NCI-H1048 (cell line): ENCODE measurements at places on chromosomes 2 and 18.

DNA sequence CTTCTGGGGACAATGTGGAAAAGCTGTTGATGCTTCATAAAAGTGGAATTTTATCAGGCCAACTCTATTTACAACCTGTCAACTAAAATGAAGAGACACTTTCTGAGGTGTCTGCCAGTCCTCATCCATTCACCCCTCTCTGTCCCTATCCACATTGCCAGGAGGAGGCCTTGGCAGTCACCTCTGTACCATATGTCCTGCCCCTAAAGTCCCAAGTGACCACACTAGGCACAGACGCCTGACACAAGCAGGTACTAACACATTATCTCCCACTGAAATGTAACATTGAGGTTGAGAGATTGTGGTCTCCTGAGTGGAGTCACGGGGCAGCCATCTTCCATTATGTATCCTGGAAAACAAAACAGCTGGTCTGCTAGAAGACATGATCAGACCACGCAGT is 71.4 kb downstream of the OSBPL1A start:
- no peak for DNase-seq

DNA sequence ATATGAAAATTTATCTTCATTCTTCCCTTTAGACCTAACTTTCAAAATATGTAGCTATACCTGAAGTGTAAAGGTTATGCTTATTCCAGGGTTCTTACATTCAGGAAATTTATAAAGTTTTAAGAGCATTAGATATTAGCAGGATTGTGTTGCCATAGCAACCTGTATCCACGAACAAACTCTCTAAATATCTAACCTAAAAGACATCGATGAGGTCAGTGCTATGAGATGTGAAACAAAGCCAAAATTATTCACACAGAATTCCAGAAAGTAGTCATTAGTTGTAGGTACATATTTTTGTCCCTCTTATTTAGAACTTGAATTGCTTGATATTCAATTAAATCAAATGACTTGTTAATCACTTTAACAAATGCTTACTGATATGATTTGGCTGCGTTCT is 705.3 kb downstream of the SOCS6 start:
- DNase-seq = no peak

DNA sequence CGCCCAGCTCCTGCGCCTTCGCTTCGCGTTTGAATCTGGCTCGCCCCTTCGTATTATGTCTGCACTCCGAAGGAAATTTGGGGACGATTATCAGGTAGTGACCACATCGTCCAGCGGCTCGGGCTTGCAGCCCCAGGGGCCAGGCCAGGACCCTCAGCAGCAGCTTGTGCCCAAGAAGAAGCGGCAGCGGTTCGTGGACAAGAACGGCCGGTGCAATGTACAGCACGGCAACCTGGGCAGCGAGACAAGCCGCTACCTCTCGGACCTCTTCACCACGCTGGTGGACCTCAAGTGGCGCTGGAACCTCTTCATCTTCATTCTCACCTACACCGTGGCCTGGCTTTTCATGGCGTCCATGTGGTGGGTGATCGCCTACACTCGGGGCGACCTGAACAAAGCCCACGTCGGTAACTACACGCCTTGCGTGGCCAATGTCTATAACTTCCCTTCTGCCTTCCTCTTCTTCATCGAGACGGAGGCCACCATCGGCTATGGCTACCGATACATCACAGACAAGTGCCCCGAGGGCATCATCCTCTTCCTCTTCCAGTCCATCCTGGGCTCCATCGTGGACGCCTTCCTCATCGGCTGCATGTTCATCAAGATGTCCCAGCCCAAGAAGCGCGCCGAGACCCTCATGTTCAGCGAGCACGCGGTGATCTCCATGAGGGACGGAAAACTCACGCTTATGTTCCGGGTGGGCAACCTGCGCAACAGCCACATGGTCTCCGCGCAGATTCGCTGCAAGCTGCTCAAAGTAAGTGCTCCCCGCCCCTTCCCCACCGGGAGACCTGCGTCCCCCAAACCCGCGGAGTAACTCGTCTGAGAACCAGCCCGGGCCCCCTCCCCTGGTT is 453 bp downstream of the KCNJ3 start:
- DNase-seq = no peak

DNA sequence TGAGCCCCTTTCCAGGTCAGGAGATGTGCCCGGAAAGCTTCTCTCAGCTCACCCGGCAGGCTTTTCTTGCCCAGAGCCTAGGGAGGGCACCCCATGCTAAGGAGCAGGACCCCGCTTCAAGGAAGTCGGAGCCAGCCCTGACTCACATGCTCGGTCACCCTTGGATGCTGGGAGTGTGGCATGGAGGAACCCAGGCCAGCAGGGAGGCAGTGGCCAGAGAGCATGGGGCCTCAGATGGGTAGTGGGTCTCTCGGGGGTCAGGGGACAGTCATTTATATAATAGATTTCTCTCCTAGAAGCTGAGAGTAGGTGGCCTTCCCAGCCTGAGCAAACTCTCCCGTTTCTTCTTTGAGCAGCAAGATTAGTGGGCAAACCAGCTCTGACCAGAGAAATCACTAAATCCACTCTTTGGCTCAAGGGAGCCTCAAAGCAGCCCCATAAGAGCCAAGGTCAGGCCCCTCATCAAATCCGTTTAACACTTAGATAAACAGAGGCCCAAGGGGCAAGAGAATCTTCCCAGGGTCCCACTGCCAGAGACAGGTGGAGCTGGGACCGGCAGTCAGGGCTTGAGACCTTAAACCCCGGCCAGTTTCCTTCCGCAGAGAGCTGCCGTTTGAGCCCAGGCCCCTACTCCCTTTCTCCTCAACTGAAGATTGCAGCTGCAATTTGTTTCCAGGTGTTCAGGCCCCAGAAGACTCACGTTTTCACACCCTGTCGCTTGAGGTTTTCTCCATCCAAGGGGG is 113.1 kb downstream of the CYP26B1 start:
- no peak for DNase-seq

DNA sequence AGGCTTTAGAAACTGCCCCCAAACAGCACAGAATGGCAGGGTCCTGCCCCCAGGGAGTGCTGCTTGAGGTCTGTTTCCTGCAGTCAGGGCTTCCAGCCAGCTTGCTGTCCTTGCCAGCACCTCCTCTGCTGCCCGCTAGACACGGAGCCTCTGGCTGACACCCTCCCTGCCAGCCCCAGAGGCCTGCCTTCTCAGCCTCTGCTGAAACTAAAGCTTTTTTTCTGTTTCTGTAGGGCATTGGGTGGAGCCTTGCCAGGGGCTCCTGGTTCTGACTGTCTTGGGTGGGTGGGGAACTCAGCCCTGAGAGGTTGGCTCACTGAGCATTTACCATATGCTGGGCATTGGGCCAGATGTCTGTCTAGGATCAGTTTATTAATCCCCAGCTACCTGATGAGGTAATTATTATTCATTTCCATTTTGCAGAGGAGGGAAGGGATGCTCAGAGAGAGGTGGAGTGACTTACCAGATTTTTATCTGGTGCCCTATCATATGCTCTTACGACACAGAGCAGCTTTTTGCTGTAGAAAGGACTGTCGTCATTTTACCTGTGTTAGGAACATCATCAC is 35.4 kb downstream of the INPP4A start:
- peak; percentile 2 for DNase-seq

- DNase-seq = no peak
Observed at GRCh38 chr18:79848579-79849327, 51.0 kb downstream of the KCNG2 start.

GRCh38 chr2:25276569-25277465 is 64.9 kb downstream of the DNMT3A start:
- no peak for DNase-seq

DNA sequence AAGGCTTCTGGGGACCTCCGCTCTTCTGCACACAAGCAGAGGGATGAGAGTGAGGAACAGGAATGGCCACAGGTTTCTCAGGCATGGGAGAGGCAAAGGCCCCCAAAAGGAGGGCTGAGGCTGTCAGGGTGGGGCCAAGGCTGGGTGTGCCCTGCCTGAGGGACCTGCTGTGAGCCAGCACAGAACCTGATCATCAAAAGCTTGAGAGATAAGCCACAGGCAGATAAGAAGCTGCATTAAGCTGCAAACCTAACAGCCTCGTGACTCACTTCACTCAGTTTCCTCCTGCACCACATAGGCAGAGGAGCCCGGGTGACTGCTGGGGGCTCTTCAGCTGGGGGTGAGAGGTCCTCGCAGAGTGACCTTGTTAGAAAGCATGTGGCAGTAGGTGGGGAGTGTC is 64.5 kb upstream of the LAPTM4A start:
- no peak for DNase-seq

DNA sequence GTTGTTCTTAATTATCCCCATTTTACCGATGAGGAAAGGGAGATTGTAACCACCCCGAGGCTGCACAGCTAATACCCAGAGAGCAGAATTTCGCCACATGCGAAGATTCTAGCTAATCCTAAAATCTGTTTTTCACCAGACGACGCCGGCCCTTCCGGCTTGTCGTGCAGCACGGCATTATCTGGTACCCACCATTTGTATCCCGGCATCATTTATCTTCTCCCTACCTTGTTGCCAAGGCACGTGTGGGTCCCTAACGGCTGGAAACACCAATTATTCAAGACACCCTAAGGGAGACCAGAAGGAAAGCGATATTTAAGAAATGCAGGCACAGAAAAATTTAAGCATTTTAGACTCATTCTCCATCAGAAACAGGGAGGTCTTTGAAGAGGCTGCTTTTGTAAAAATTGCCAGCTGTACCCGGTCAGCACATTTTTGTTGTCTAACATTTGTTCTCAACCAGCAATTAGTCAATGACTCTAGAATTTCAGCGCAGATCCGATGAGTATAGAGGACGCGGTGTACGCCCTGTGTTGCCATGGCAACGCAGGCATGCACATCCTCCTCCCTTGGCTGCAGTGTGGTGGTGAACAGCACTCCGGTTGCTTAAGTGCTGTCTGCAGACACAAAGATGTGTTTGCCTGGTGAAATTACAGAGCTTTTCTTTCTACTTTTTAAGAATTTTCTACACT is 111.6 kb downstream of the AGAP1 start:
- no peak for DNase-seq

DNA sequence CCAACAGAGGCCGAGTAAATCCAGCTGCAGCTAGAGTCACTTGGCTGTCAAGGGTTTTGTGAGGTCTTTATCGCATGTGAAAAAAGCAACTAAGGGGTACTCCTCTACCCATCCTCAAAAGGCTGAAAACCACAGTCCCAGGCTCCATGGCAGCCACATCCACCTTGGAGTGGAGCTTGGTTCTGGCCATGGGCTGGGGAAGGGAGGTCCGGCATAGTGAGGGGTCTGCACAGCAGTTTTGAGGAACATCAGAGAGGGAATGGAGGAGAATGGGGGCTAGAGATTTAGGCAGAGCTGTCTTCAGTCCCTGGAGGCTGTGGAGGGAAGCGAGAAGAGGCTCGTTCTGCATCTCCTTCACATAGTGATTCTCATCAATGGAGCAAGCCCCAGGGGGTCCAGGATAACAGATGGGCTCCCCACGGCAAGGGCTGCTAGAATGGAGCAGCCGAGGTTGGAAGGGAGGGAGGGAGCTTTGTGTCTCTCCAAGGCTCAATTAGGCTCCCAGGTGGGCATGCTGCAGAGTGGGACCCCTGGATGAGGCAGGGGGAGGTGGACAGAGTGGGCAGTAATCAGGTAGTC is 21.0 kb downstream of the MROH2A start:
- DNase-seq = no peak

GRCh38 chr2:71614976-71615766 is 161.8 kb downstream of the DYSF start:
- no peak for DNase-seq

DNA sequence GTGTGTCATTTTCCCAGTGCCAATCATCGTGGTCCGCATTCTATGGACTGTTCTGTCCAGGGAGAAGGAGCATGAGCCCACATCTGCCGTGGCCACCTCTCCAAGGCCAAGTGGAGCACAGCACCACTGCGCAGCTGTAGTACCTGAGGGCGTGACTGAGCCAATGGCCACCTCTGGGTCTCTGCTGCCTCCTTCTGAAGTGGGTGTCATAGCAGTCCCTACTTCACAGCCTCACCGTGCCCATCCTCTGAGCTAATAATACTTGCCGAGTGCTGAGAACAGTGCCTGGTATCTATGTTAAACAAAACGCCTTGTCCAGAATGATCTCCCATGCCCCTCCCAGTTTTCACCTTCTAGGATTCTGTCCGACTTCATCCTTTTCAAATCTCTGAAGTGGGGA is 256.1 kb downstream of the PRKCE start:
- DNase-seq = no peak

GRCh38 chr2:217873371-217873770 is 129.4 kb downstream of the TNS1 start:
- no peak for DNase-seq

DNA sequence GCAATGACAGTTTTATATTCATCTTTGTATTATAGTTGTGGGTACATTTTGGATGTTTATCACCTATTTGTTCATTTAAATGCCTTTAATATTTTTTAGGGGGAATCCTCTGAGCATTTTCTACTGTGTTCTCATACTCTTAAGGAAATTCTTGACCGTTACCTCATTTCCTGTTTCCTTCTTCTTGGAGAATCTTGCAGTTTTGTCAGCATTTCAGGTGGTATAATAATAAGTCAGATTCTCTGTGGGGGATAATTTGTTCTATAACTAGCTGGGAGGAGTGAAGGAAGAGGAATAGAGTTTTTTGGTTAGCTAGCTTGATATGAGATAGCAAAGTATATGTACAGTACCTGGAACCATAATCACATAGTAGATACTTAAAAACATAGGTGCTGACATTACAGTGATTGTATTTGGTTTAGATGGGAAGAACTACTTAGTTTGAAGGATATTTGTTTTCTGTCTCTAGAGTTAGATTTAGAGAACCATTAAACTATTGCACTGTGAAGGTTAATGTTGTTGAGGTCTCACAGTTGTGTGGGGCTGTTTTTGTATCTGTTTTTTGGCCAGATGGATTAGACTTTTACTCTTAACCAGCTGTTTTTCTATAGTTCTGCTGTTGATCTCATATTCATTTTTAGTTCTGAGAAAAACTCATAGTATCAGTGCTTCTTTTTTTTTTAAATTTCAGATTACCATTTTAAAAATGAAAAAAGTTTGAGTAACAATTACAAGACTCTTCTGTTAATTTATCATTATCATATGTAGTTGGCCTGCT is 14.2 kb downstream of the MTX2 start:
- no peak for DNase-seq

- peak; percentile 49 for DNase-seq
Observed at GRCh38 chr18:33051407-33051806, 278.6 kb upstream of the KLHL14 start.

DNA sequence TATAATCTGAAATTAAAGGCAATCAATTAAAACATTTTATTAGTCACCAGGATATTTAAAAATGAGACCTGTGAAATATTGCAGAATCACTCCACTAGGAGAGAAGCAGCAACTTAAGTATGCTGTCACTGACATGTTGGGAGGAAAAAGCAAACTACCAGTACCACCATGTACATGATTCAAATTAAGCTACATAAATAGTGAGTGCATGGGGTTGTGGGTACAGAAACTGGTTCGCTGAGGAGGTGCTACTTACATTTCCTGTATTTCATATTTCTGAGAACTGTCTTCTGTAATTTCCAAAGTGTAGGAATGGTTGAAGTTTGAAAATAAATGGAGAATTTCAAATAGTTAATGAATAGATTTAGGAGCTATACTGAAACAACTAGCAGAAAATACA is 7.9 kb upstream of the NR4A2 start:
- DNase-seq = no peak

- DNase-seq = no peak
Observed at GRCh38 chr2:228140934-228141528, 40.5 kb downstream of the SPHKAP start.
